ENCODE measurements at places on chromosomes 1 and 21. TPM values are rescaled to one million over a fixed set of nuclear protein-coding genes. Genes with fewer than 3 reads are reported as not detected.

DNA sequence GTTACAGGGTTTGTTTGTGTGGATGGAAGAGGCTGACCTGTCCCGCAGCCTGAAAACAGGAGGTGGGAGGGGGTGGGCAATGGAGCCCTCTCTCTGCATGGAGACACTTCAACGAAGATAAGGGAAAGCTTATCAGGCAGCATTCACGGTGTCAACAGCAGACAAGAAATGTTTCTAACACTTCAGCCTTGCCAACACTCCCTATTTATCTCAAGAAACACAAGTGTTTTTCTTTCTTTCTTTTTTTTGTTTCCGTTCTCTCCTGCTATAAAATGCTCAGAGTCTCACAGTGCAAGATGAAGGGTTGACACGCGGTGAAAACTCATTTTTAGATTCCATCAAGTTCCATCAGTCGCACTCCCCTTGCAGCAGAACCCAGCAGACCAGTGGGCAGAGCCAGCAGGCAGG, 594.4 kb downstream of the MATN1 start:
- DNase-seq: peak; percentile 21

- DNase-seq: no peak
Measured at GRCh38 chr1:9916452-9916851, 6.4 kb upstream of the CTNNBIP1 start.

DNA sequence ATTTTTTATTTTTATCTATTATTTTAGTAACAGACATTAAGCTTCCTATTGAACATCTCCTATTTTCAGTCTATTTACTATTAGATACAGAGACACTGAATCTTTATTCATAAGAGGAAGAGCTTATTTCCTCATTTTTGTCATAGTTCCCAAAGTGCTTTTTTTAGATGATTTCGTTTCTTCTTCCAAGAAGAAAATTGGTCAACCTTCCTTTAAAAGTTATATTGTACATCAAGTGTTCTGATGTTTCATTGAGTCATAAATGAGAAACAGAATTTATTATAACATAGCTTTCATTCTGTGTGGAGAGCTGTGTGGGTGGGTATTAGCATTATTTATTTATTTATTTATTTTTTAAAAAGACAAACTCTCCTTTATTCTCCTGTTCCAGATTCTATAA, 50.6 kb upstream of the BACH1 start:
- DNase-seq: no peak

DNA sequence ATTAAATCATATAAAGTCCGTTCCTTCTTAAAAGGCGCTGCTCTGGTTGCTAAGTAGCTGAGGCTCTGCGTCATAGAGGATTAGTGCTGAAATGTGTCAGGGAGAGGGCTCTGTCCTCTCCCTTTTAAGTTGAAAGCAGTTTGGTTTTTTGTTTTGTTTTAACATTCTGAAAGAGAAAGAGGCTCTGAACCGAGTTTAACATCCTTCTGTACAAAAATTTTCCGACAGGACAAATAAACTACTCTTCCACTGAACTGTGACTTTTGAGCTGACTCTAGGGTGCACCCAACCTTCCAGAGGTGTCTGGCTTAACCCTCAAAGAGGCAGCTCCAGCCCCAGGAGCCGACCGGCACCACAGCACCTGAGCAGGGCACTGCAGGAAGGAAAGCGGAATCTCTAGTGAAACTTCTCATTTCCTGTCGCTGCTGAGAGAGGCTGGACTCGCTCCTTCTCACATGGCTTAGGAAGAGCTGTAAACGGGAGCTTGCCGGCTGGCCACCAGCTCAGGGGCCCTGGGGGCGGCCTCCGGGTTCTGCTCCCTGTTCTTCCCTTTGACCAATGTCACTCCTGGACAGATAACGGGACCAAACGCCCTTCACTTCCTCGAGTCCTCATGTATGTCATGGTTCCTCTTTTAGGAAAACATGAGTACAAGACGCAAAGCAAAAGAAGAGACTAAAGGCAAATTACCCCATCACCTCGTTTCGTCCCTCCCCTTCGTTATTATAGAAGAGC, 1.2 kb downstream of the VAV3 start:
- peak; percentile 13 for DNase-seq

- no peak for DNase-seq
Measured at GRCh38 chr1:243471754-243472745, 216.2 kb downstream of the SDCCAG8 start.

DNA sequence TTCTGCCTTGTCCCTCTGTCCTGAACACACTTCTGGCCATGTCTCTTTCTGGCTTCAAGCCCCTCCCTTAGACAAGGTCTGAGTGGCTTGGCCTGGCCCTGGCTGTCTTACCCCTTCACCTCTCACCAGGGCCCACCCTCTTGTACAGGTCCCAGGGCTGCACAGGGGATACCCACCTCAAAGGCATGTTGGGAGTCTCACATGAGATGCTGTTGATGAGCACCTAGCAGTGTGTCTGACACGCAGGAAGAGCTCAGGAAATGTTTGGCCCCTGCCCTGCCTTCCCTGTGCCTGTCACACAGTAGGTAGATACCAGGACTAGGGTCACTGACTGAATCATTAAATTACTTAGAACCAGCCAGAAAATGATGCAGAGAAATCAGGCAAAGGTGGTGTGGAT, 16.6 kb downstream of the ZNF362 start:
- DNase-seq: no peak

DNA sequence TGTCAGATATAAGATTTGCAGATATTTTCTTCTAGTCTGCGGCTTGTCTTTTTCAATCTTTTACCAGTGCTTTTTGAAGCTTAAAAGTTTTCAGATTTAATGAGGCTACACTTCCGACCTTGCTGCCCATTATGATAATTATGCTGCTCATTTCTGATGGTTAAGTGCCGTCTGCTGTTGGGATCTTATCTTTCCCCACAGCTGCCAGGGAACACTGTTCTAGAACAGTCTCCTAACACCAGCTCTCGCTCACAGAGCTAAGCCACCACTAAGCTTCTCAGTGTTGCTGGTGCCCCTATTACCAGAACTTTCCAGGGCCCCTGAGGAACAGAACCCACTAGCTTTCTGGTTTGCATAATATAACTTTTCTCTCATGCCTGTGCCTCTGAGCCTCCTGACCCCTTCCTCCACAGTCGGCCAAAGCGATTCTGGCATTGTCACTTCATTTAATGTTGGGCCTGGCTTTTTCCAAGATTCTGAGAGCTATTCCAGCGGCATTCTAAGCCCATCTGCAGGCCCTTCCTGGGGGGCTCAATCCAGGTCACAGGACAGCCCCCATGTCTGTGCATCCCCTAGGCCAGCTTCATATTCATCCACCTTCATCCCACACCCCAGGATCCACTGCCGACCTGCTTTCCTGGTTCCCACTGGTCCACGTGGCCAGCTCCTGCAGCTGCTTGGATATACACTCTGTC, 237.0 kb downstream of the PTPRU start:
- peak; percentile 12 for DNase-seq

- DNase-seq: no peak
Measured at GRCh38 chr21:22476214-22476613, 1478.0 kb downstream of the NCAM2 start.

DNA sequence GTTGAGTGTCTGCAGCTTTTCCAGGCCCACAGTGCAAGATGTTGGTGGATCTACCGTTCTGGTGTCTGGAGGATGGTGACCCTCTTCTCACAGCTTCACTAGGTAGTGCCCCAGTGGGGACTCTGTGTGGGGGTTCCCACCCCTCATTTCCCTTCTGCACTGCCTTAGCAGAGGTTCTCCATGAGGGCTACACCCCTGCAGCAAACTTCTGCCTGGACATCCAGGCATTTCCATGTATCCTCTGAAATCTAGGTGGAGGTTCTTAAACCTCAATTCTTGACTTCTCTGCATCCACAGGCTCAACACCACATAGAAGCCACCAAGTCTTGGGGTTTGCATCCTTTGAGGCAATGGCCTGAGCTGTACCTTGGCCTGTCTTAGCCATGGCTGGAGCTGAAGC, 14.3 kb upstream of the DNM3 start:
- no peak for DNase-seq

Gene NCMAP
- 1.9 TPM for total RNA-seq

Data from umbilical cord (tissue), 2 donors.